Pancreas (tissue), 10 donors: ENCODE measurements at places on chromosomes 13 and 19. TPM values are rescaled to one million over a fixed set of nuclear protein-coding genes. Genes with fewer than 3 reads are reported as not detected.

- H3K4me1 ChIP-seq = no peaks in the 10 kb centered on the region
- H3K4me3 ChIP-seq = no peak overlapping the region
- no peak overlapping the region for H3K27ac ChIP-seq
- H3K27me3 ChIP-seq = no peaks in the 10 kb centered on the region
- DNase-seq = no peak
These were observed 9.1 kb downstream of the PLD3 start for GRCh38 chr19:40357640-40358039.

- no peaks in the 10 kb centered on the region for H3K36me3 ChIP-seq
- peaks cover 7% of the 10 kb centered on the region for H3K4me1 ChIP-seq
- DNase-seq = no peak
- no peaks in the 10 kb centered on the region for H3K27me3 ChIP-seq
- H3K4me3 ChIP-seq = no peak overlapping the region
- peak overlapping the region; percentile 73 for H3K27ac ChIP-seq
These were observed 19.6 kb upstream of the SLC15A1 start for GRCh38 chr13:98771838-98772611.

- H3K4me1 ChIP-seq = no peaks in the 10 kb centered on the region
- no peak for DNase-seq
- no peak overlapping the region for H3K4me3 ChIP-seq
- no peak overlapping the region for H3K27ac ChIP-seq
- H3K27me3 ChIP-seq = no peaks in the 10 kb centered on the region
These were observed 115.5 kb downstream of the GGACT start for GRCh38 chr13:100473087-100473486.

GRCh38 chr19:33403973-33404304, 30.4 kb downstream of the CEBPG start:
- H3K27me3 ChIP-seq = no peaks in the 10 kb centered on the region
- no peak overlapping the region for H3K4me3 ChIP-seq
- H3K4me1 ChIP-seq = peaks cover 11% of the 10 kb centered on the region
- no peak for DNase-seq

GRCh38 chr13:85985797-85986196, 186.6 kb upstream of the SLITRK6 start:
- H3K36me3 ChIP-seq = no peaks in the 10 kb centered on the region
- H3K27me3 ChIP-seq = no peaks in the 10 kb centered on the region
- no peaks in the 10 kb centered on the region for H3K4me1 ChIP-seq
- no peak overlapping the region for H3K27ac ChIP-seq
- no peak for DNase-seq

DNA sequence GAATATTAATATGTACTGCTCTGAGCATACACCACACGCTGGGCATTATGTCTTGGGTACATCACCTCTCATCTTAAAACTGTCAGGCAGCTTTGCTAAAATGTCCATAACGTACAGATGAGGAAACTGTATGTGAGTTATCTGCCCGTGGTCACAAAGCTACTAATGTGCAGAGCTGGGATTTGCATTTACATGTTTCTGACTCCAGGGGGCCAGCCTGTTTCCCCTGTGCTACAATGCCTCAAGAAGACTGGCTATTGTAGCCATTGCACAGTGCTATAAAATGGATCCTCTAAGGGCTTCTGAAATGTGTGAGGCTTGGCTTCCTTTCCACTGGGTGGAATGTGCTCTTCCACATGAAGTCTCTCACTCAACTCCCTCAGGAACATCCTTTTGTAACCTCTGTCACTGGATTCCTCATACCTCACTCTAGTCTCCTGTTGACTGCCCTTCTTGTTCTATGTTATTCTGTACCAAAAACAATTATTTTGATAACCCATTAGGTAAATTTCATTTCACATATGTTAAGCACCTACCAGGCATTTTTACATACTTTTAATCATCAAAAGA, 95.6 kb upstream of the HTR2A start:
- no peak overlapping the region for H3K27ac ChIP-seq
- no peaks in the 10 kb centered on the region for H3K27me3 ChIP-seq
- H3K4me1 ChIP-seq = no peaks in the 10 kb centered on the region
- no peak for DNase-seq
- no peaks in the 10 kb centered on the region for H3K36me3 ChIP-seq
- no peak overlapping the region for H3K4me3 ChIP-seq

DNA sequence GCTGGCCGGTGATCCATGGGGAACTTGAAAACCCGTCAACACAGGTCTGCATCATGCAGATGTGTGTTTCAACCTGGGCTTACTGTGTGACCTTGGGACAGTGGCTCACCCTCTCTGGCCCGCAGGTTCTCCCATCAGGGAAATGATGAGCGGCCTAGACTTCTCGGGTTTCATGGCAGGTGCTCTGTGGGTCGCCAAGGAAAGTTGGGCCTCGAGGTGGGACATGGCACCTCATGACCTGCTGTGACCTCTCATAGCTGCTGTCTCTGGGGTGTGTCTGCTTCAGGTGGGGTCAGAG, 50.8 kb upstream of the NFIC start:
- no peaks in the 10 kb centered on the region for H3K4me1 ChIP-seq
- H3K27me3 ChIP-seq = peaks cover 2% of the 10 kb centered on the region
- no peak for DNase-seq
- H3K27ac ChIP-seq = no peak overlapping the region
- no peak overlapping the region for H3K4me3 ChIP-seq

GRCh38 chr19:41311613-41312012, 1.6 kb downstream of the CCDC97 start:
- no peak overlapping the region for H3K27ac ChIP-seq
- peaks cover 8% of the 10 kb centered on the region for H3K36me3 ChIP-seq
- no peaks in the 10 kb centered on the region for H3K27me3 ChIP-seq
- DNase-seq = no peak
- H3K4me1 ChIP-seq = peaks cover 6% of the 10 kb centered on the region

- no peaks in the 10 kb centered on the region for H3K4me1 ChIP-seq
- no peak overlapping the region for H3K4me3 ChIP-seq
- H3K27me3 ChIP-seq = no peaks in the 10 kb centered on the region
- DNase-seq = peak; percentile 46
- no peaks in the 10 kb centered on the region for H3K36me3 ChIP-seq
- H3K27ac ChIP-seq = no peak overlapping the region
These were observed 74.0 kb downstream of the CEBPG start for GRCh38 chr19:33447336-33448158.

DNA sequence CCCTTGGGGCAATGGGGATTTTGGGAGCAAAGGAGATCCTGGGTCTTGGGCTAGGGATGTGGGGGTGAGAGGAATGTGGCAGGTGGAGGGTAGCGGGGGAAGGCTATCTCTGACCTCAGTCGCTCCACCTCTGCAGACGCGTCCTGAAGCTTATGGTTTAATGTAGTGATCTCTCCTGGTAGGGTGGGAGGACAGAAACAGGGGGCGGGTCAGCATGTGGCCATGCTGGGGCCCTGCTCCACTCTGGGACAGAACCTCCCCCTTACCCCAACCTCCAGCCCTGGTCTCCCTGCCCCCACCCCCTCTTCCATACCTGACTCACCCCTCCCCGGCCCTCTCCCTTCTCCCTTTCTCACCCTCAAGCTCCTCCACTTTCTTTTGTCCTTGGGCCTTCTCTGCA, 1.4 kb downstream of the BST2 start:
- no peaks in the 10 kb centered on the region for H3K27me3 ChIP-seq
- no peak overlapping the region for H3K27ac ChIP-seq
- H3K36me3 ChIP-seq = no peaks in the 10 kb centered on the region
- H3K4me3 ChIP-seq = no peak overlapping the region
- DNase-seq = no peak

The PNKP gene
- total RNA-seq = 28.7 TPM
